Activated CD8-positive, alpha-beta memory T cell treated with anti-CD3 and anti-CD28 coated beads, Interleukin-2, amount 10 ng/mL, durations not matched to agents 7 days and 5 days (primary cell): ENCODE measurements at places on chromosomes 7 and 10. TPM values are rescaled to one million over a fixed set of nuclear protein-coding genes. Genes with fewer than 3 reads are reported as not detected.

Gene TMEM236
- 0.12 TPM for total RNA-seq

Gene EVX1
- not detected for total RNA-seq

Gene PDE6C
- not detected for total RNA-seq

Gene RAB19
- total RNA-seq, result 5.0 TPM

Gene CUZD1
- 3.6 TPM for total RNA-seq

Gene GATA3
- total RNA-seq, result 83.4 TPM

Gene CSGALNACT2
- 39.7 TPM for total RNA-seq

Gene GPR15LG
- total RNA-seq, result not detected

Gene NPY4R2
- not detected for total RNA-seq

Gene EBF3
- not detected for total RNA-seq

Gene GNGT1
- total RNA-seq, result not detected

Gene GRK5
- 29.5 TPM for total RNA-seq

Gene ASZ1
- not detected for total RNA-seq

Gene ANKRD30A
- not detected for total RNA-seq
